Brain pericyte (primary cell): ENCODE measurements at places on chromosomes 2 and 18.

DNA sequence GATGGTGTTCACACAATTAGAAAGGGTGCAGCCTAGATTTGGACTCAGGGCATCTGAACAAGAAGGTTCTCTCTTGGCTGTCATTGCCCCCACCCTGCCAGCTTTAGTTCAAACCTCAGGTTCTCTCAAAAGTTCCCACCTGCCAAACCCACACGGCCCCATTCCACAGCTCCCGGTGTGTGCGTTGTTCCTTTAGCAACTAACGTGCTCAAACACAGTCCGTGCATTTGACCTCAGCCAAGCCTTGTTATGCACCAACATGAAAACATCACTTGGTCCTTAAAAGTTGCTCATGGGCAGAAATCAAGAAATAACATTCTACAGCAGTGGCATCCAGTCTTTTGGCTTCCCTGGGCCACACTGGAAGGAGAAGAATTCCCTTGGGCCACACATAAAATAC lies 32.0 kb downstream of the LOXHD1 start:
- no peak for DNase-seq

DNA sequence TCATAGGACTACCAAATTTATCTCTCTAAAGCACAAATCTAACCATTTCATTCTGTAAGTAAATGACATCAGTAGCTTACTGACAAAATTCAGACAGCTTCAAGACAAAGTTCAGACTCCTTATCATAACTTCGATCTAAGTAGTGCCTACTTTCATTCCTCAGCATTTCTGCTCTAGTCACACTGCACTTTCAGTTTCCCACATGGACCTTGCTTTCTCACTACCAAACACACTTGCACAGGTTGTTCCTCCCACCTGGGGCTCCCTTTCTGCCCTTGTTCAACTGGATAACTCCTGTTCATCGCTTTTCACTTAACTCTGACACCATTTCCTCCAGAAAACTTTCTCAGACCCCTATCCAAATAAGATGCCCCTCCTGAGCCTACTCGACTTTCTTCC lies 22.1 kb upstream of the CCDC150 start:
- no peak for DNase-seq

GRCh38 chr2:162090109-162090508 lies 16.1 kb upstream of the DPP4 start:
- no peak for DNase-seq

DNA sequence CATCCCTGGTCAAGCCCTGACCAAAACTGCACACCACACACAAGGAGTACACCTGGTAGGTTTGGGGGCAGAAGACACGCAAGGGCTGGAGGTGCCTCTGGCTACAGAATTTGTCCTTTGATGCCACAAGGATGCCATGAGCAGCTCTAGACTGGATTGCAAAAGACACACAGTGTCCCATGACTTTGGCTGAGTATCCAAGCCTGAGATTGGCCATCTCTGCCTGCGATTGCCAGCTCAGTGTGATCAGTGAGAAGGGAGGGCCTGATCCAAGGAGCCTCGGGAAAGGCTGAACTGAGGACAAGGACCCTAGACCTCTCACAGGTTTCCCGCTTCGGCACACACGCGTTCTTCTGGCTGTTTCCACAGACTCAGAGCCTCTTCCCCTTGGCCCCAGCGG lies 60.0 kb upstream of the FOSL2 start:
- DNase-seq = no peak

GRCh38 chr2:21382701-21383520 lies 259.1 kb downstream of the TDRD15 start:
- no peak for DNase-seq

- peak; percentile 10 for DNase-seq
Measured at GRCh38 chr18:70489986-70490933, 201.4 kb downstream of the SOCS6 start.

DNA sequence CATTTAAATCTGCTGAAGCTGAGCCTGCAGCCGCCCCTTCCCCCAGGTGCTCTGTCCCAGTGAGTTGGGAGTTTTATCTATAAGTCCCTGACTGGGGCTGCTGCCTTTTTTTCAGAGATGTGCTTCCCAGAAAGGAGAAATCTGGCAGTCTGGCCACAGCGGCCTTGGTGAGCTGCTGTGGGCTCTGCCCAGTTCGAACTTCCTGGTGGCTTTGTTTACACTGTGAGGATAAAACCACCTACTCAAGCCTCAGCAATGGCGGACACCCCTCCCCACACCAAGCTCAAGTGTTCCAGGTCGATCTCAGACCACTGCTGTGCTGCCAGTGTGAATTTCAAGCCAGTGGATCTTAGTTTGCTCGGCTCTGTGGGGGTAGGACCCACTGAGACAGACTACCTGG lies 97.3 kb downstream of the ACAA2 start:
- no peak for DNase-seq

DNA sequence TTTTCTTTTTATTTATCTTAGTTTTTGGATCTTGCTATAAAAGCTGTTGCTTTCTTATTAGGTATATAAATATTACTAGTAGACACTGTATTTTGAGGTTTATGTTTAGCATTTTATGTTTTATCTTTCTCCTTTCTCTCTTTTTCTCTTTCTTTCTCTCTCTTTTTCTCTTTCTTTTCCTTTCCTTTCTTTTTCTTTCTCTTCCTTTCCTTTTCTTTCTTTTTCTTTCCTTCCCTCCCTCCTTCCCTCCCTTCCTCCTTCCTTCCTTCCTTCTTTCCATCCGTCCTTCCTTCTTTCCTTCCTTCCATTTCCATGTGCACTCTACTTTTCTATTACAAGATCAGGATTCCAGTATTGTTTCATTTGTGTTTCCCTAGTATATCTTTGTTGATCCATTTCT lies 814.8 kb downstream of the KCNJ3 start:
- DNase-seq = no peak

GRCh38 chr2:137379186-137379585 lies 585.1 kb upstream of the HNMT start:
- DNase-seq = no peak

DNA sequence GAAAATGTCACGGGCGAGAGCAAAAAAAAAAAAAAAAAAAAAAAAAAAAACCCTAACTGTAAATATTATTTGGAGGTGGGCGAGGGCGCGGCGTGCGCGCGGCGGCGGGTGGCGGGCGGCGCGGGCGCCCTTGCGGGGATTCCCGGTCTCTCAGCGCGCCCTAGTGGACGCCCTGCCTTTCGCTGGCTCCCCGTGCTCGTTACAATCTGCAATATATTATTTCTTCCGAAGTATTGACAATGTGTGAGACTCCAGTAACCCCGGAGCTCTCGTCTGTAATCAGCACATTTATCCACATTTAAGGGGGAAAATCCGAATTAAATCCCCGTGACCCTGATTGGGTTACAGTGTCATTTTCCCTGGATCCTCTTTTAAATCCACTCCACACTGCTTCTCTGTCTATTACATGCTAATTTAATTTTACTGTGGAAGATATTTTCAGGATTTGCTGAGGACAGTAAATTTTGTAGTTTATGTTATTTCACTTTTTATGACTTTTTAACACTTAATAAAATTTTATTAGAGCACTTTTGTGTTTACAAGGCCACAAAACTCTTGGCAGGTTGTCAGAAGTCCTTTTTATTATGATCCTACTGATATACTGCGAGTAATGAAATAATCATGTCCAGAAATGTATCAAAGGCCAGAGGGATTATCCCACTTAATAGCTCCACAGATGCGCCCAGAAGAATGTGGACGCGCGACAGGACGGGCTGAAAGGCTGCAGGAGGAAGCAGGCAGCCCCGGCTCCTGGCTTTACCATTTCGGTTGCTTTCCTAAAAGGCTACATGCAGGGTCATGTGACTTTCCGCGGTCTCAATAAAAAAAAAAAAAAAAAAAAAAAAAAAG lies 369.1 kb downstream of the MTX2 start:
- no peak for DNase-seq

GRCh38 chr18:62539284-62540165 lies 16.7 kb downstream of the ZCCHC2 start:
- no peak for DNase-seq

- no peak for DNase-seq
Measured at GRCh38 chr2:107202962-107203591, 317.1 kb upstream of the ST6GAL2 start.

- DNase-seq = no peak
Measured at GRCh38 chr18:3055816-3056215, 42.9 kb upstream of the LPIN2 start.
